ENCODE measurements at places on chromosomes 6 and 20.

DNA sequence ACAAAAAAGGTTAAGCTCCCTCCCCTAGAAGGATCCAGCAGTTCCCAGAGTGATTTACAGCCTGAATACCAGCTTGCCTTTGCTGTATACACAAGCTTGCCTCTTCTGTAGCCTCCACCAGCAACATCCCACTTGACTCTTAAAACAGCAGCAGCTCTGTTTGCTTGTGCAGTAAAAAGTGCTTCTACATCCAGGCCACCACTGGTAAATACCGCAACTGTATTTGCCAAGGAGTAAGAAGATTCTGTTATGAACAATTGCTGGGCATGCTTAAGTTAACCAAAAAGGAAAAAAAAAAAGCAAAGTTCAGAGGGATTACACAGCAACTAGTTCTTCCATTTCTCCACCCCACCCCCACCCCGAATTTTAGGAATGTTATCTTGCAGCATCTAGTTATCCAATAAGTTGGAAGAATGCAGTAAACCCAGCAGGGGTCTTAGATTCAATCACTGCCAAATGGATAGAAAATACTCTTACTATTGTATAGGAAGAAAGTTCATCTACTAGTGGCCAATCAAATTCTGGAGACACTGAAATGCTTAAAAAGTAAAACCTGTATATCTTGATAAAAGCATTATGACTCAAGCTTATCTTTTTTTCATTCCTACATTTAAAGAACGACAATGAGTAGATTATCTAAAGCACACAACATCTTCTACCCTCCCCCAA is 4.8 kb downstream of the SALL4 start:
- no peak for DNase-seq

- no peak for DNase-seq
Measured at GRCh38 chr6:108985301-108985700, 109.3 kb downstream of the SESN1 start.

DNA sequence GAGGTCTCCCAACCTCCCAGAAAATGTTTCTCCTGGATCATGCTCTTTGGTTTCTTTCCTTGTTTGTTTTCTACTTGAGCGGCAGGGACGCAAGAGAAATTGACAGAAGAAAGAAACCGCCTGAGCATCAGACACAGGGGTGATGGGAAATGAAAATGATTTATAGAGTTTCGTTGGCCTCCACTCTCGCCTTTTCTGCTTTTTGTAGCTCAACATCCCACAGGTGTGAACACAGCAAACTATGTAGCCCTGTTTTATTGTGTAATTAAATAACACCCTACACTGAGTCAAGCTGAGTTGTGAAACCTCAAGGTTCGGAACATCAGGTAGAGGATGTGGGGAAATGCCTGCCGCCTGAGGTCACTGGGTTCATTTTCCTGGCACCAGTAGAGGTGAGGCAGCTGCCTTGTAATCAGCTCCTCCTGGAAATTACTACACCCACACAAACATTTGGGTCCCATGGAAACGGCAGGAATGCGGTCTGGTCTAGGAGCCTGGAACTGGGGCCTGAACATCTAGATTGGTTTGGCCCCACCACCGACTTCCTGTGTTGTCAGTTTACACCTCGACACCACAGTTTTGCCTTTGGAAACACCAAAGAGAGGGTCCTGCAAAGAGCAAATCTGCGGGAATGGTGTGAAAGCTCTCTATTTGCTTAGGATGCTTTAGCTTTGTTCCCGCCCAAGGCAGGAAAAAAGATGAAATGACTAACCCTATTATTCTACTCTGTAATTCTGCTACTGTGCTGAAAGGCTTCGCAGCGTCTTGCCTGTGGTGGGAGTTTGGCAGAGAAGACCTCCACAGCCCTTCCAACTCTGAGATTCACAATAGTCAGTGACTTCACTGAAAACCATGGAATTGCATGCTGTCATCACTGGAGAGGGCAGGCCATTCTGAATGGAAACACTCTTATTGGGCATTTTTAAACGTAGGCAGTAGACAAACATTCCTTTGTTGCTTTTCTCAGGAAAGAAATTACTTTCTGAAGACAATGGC is 53.0 kb downstream of the ADAT2 start:
- peak; percentile 92 for DNase-seq

DNA sequence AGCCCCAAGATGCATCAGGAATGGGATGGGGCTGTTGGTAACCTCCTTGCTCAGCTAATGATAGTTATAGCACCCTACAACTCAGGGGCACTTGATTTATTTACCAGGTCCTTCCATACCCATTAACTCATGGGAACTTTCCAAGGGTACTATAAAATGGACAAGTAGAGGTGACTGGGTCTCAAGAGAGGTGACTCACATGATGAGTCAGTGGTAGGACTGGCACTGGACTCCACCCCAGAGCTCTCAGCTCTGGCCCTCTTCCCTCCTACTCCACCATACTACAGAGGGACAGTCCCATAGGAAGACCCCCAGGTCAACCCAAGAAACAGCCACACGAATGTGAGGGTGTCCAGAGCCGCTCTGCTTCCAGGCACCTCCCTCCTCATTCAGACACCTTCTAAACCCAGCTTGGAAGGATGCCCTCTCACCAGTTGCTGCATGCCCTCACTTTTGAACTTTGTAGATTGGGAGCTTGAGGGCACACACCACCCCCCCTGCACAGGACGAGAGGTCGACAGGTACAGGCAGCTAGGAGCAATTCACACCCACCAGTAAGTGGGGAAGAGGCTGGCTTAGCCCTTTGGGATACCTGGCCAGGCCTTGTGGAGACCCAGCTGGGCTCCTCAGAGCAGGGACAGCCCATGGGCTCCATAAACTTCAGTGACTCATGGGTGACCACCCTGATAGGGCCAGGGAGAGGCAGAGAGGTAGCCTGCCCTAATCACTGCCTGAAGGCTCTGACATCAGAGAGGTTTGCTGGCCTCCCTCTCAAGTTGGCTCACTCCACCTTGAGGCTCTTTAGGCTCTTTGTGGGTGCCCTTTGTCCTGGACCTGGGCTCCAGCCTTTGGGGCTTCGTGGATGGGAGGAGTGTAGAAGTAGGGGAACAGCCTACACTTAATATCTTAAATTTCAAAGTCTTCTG is 81.6 kb upstream of the MLN start:
- peak; percentile 20 for DNase-seq

- no peak for DNase-seq
Measured at GRCh38 chr20:32456869-32457478, 98.8 kb downstream of the ASXL1 start.

- no peak for DNase-seq
Measured at GRCh38 chr6:54109586-54109985, 1.7 kb upstream of the MLIP start.

DNA sequence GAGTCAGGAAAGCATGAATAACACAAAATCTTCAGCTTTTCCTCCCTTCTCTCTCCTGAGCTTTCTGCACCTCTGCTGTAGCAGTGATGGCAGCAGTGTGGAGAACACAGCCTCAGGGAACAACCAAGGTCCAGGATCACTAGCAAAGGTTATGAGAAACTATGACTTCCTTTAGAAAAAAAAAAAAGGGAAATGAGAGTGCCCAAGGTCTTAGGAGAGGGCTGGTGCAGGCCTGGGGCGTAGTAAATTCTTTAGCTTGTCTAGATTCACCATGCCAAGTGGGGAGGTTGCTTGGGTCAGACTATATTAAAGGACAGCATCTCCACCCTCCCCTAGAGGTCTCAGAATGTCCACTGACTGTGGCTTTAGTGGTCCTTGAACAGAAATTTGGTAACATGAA is 40.4 kb upstream of the POLR1H start:
- DNase-seq = no peak

DNA sequence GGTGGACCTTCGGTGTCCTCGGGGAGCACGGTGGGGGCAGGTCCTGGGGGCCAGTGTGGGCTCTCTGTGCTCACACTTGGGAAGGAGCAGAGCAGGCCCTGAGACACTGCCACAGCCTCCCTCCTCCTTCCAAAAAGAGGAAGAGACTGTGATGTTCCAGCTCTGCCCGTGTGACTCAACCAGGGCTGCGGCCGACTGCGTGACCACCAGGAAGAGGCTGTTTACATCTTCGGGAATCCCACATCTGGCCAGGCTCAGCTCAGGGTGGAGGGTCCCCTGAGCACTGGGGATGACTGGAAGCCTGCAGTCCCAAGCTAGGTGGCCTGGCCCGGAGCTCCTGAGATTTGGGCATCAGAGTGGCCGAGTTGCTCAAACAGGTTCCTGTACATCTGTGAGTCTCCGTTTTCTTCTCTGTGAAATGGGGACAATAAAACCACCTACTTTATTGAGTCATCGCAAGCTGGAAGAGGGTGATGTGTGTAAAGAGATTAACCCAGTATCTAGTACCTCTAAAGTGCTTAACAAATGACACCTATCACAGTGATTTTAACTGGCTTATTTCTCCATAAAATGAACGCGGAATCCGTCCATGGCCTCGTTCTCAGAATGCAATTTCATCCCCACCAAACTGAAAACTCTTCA is 242.1 kb downstream of the DLL1 start:
- DNase-seq = no peak

DNA sequence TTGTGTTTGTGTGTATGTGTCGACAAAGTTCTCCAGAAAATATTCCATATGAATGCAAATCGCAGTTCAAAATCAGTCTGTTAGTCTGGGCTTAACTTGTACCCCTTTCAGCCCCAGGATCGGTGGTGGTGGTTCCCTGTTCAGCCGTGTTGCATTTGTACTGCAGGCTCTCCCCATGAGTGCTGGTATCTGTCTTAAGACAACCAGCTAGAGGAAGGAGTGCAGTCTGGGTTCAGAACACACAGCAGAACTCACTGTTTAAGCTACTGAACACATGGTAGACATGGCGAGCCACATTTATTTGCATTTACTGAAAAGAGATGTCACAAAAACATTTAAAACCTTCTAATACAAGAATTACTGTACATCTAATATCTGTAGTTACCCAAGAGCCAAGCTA is 192.1 kb downstream of the ARID1B start:
- DNase-seq = no peak

DNA sequence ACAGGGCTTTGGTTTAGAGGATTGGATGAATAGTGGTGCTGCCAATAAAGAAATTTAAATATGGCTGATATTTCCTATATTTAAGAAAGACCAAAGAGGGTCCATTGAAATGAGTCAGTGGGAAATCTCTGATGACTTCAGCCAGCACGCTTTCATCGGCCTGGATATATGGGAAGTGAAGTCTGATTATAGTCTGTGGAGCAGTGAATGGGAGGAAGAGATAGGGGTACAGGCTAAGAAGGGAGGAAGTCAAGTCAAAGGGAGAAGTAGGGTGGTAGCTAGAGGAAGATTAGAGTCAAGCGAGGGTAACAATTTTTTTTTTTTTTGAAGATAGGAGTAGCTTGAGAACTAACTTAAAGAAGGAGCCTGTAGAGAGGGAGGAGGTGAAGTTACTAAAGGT is 22.7 kb downstream of the SLC16A10 start:
- no peak for DNase-seq

GRCh38 chr20:52217689-52218395 is 26.3 kb upstream of the ZFP64 start:
- no peak for DNase-seq

GRCh38 chr6:53898026-53898795 is 103.4 kb downstream of the LRRC1 start:
- no peak for DNase-seq

DNA sequence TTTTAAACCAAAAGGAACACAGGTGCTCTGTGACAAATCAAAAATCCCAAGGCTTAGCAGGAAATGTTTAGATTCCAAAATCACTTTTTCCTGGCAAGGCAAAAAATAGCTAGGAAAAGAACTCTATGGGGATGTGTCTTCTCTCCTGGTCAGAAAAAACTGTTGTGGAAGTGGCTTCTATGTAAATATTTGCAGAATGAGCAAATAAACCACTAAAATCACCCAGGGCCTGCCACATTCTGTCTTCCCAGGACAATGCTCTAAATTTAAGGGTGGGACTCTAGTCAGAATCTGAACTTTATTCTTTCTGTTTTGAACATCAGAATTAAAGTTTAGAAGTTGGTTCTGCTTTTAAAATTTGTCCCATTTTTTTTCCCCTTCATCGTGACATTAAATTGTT is 29.3 kb downstream of the GCM1 start:
- peak; percentile 21 for DNase-seq

- no peak for DNase-seq
Measured at GRCh38 chr20:7665376-7665775, 274.9 kb downstream of the HAO1 start.

DNA sequence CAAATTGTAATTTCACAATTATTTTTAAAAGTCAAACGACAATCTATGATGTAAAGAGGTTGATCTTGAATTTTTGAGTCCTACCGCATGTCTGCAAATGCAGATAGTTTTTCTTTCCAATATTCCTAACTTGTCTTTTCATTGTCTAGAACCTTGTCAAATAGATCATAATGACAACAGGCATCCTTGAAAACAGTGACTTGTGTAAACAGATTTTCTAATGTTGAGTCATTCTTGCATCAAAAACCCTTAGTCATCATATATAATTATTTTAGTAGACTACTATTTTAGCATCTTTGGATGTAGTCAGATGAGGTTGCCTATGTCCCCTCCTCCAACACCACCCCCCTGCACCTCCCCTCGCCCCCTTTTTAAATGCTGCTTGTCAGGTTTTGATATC is 43.8 kb downstream of the BMP6 start:
- DNase-seq = peak; percentile 26

DNA sequence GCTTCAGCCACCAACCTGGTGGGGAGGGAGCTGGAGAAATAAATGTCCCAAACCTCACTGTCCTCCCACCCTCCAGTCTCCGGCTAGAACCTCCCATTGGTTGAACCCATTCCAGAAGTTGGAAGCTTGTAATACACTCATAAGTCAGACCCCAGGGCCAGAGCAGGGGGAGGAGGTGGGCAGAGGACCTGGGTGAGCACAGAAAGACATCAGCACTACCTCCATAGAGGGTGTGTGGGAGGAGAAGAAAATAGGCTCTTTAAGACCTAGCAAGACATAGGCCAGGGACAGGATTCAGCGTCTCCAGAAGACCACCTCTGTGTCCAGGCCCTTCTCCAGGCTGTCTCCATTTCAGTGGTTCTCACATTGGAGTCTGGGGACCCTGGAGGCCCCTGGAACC is 73.3 kb upstream of the TOP1 start:
- DNase-seq = no peak

DNA sequence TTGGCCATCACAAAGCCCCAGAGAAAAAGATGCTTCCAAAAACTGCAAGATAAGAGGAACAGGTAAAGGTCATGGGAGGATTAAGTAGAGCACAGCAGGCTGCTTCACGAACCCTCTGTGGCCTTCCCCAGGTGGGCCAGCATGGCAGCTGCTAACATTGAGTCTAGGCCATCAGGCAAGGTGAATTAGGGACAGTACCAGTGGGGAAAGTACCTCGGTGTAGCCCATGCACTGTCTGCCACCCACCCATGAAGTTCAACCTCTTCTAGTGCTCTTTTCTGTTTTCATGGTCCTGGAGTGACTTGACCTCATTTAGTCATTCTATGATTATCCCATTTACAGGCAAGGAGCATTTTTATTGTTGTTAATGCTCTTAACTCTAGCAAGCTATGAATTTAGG is 108.6 kb upstream of the DUSP22 start:
- DNase-seq = no peak

DNA sequence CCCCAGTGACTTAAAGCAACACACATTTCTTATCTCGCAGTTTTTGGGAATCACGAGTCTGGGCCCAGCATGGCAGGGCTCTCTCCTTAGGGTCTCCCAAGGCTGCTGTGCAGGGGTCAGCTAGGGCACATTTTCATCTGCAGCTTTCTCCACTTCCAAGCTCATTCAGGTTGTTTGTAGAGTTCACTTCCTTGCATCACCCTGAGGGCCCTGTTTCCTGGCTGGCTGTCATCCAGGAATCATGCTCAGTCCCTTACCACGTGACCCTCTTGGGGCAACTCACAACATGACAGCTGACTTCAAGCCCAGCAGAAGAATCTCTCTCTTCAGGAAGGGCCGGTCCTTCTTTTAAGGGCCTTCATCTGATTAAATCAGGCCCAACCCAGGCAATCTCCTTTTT is 21.3 kb downstream of the SNAP25 start:
- no peak for DNase-seq

Data from SW480 (cell line).